Cardiac muscle cell (in vitro differentiated cells and primary cell): ENCODE measurements at places on chromosomes 4 and X.
A peak's percentile ranks its signal among the peaks of the same experiment; 100 is the strongest.

DNA sequence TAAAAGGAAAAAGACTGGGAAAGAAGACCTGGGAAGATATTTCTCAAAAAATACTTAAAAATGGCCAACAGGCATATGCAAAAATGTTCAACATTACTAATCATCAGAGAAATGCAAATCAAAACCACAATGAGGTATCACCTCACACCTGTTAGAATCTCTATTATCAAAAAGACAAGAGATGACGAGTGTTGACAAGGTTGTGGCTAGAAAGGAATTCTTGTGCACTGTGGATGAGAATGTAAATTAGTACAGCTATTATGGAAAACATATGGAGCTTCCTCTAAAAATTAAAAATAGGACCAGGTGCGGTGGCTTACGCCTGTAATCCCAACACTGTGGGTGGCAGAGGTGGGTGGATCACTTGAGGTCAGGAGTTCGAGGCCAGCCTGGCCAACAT is 50.0 kb downstream of the C4orf46 start:
- no peak overlapping the region for H3K4me3 ChIP-seq
- no peak overlapping the region for H3K27ac ChIP-seq
- H3K27me3 ChIP-seq: peaks cover 8% of the 10 kb centered on the region
- DNase-seq: no peak
- no peaks in the 10 kb centered on the region for H3K4me1 ChIP-seq

DNA sequence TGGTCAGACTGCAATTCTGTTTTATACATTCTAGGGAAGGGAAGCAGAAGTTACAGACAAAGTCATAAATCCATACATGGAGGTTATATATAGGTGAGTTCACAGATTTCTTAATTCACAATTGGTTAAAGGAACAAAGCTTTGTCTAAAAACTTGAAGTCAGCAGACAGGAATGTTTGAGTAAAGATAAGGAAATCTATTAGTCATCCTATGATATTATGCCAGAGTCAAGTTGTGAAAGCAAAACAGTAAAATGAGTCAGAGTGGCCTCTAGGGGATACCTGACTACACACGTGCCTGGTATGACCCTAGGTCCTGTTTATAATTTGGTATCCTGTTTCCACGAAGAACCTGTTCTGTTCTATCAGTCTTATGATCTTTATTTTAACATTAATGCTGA is 31.5 kb downstream of the ACTRT1 start:
- no peak for DNase-seq
- H3K27me3 ChIP-seq: no peaks in the 10 kb centered on the region
- H3K27ac ChIP-seq: no peak overlapping the region
- no peaks in the 10 kb centered on the region for H3K36me3 ChIP-seq
- no peak overlapping the region for H3K4me3 ChIP-seq

- no peak overlapping the region for H3K4me3 ChIP-seq
- no peak for DNase-seq
- no peak overlapping the region for H3K27ac ChIP-seq
- H3K4me1 ChIP-seq: no peaks in the 10 kb centered on the region
- no peaks in the 10 kb centered on the region for H3K27me3 ChIP-seq
Observed at GRCh38 chrX:136687457-136687856, 39.5 kb downstream of the CD40LG start.

DNA sequence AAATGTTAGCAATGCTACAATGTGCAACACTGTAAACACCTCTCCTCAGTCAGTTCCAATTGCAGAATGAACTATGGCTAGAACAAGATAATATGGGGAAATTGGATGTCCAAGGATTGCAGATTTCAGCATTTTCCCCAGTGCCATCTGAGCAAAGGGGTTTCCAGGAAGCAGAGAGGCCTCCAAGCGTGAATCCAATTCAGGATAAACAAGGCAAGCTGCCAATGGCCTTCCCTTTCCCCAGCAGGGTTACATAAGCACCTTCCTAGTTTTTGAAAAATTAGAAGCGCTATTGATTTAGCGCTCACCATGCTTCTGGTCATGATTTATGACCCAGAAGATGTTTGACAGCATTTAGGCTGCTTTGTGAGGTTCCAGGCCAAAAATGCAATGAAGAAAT is 223.0 kb upstream of the GATB start:
- H3K27ac ChIP-seq: no peak overlapping the region
- H3K27me3 ChIP-seq: no peaks in the 10 kb centered on the region
- H3K36me3 ChIP-seq: no peaks in the 10 kb centered on the region
- no peak overlapping the region for H3K4me3 ChIP-seq
- H3K4me1 ChIP-seq: no peaks in the 10 kb centered on the region

DNA sequence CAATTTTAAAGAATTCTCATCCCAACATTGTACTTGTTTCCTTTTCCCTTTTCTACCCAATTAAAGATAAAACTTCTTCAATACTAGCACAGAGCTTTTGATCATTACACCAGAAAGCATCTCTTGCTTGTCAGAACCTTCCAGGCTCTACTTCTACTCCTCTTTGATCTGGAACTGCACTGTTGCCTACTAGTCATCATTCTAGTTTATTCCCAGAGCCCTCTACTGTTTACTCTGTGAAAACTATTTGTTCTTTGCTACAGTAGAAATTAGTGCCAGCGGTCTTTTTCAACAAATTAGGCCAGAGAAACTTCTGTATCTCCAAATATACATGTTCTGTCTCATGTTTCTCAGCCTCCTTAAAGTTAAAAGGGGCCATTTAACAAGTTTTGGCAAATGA is 46.8 kb upstream of the TMPRSS11F start:
- H3K36me3 ChIP-seq: no peaks in the 10 kb centered on the region
- H3K27ac ChIP-seq: no peak overlapping the region
- H3K4me1 ChIP-seq: no peaks in the 10 kb centered on the region
- no peak overlapping the region for H3K4me3 ChIP-seq

GRCh38 chrX:45400027-45400779 is 199.5 kb upstream of the DIPK2B start:
- no peaks in the 10 kb centered on the region for H3K27me3 ChIP-seq
- H3K36me3 ChIP-seq: no peaks in the 10 kb centered on the region
- DNase-seq: peak; percentile 74
- no peaks in the 10 kb centered on the region for H3K4me1 ChIP-seq
- no peak overlapping the region for H3K27ac ChIP-seq

DNA sequence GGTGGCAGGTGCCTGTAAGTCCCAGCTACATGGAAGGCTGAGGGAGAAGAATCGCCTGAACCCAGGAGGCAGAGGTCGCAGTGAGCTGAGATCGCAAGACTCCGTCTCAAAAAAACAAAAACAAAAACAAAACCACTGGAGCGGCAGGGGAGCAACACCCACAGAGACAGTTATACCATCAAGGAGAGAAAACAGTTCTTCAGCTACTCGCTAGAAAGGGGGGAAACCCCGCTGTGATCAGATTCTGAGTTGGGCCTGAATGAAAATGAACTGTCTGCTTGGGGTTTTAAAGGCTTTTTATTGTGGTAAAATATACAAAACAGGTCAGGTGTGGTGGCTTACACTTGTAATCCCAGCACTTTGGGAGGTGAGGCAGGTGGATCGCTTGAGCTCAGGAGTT is 16.8 kb upstream of the IRAK1 start:
- no peak overlapping the region for H3K4me3 ChIP-seq
- H3K27me3 ChIP-seq: no peaks in the 10 kb centered on the region
- H3K4me1 ChIP-seq: peaks cover 16% of the 10 kb centered on the region

- peaks cover 4% of the 10 kb centered on the region for H3K4me1 ChIP-seq
- no peaks in the 10 kb centered on the region for H3K27me3 ChIP-seq
- H3K36me3 ChIP-seq: peaks cover 74% of the 10 kb centered on the region
- H3K27ac ChIP-seq: no peak overlapping the region
Observed at GRCh38 chrX:13763489-13763888, 28.9 kb downstream of the OFD1 start.

DNA sequence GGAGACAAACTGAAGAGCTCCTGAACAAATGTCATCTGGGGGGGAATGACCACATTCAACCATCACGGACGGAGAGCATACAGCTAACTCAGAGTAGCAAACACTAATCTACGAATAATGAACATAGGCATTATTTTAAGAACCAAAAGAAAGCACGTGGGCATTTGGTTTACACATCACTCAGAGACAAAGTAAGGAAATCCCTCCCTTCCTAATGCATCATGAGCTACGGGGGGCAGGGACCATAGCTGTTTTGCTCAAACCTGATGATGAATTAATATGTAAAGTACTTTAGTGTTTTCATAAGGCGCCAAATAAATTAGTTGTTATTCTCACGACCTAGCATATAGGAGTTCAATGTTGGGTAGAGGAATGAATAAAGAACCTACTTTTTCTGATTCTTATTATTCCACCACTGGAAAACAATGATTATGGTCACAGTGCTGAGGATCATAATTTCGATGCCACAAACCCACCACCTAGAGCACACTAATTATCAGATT is 11.7 kb upstream of the TMEM156 start:
- peak; percentile 60 for DNase-seq
- H3K36me3 ChIP-seq: no peaks in the 10 kb centered on the region
- peak overlapping the region; percentile 100 for H3K4me3 ChIP-seq
- H3K27ac ChIP-seq: peak overlapping the region; percentile 69

DNA sequence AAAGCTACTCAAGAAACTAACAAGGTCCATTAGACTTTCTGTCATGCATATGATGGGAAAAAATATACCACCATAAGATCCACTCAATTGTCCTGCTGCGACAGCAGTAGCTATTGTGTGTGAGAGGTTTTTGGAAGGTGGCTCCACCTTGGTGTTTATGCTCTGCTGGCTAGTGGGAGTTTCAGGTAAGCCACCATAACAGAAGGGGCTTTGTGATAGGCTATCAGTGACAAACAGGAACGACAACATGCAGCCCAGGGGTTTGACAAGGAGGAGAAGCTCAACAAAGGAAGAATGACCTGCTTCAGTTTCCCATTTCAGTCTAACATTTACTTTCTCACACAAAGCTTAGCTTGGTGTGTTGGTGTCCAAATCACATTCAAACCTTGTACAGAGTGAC is 182.6 kb downstream of the ATOH1 start:
- no peaks in the 10 kb centered on the region for H3K36me3 ChIP-seq
- H3K4me3 ChIP-seq: no peak overlapping the region
- DNase-seq: no peak
- H3K27ac ChIP-seq: no peak overlapping the region

DNA sequence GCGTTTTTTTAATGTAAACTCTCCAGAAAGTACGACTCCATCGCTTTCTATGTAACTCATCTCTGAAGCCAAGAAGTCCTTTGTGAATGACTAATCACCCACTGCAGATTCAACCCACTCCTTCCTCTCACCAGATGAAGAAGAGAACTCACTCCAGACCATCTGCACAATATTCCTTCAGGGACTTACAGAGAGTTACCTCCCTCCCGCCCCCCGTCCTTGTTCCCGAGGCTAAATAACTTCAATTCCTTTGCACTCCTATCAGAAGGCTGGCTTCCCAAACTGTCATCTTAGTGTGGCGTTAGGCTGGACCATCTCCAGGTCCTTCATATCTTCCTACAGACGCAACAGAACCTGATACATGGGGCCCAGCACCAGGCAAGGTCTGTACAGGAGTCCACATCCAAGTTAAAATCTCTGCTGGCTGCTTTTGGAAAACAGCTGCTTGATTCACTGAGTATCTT is 82.4 kb downstream of the AFAP1 start:
- no peaks in the 10 kb centered on the region for H3K36me3 ChIP-seq

- H3K27me3 ChIP-seq: no peaks in the 10 kb centered on the region
- peaks cover 14% of the 10 kb centered on the region for H3K4me1 ChIP-seq
- DNase-seq: no peak
- H3K27ac ChIP-seq: no peak overlapping the region
- H3K36me3 ChIP-seq: no peaks in the 10 kb centered on the region
Observed at GRCh38 chr4:36282503-36283030, 1.2 kb downstream of the DTHD1 start.

GRCh38 chr4:141195095-141195707 is 25.5 kb upstream of the ZNF330 start:
- no peak for DNase-seq
- no peaks in the 10 kb centered on the region for H3K27me3 ChIP-seq
- H3K4me1 ChIP-seq: no peaks in the 10 kb centered on the region
- no peaks in the 10 kb centered on the region for H3K36me3 ChIP-seq

DNA sequence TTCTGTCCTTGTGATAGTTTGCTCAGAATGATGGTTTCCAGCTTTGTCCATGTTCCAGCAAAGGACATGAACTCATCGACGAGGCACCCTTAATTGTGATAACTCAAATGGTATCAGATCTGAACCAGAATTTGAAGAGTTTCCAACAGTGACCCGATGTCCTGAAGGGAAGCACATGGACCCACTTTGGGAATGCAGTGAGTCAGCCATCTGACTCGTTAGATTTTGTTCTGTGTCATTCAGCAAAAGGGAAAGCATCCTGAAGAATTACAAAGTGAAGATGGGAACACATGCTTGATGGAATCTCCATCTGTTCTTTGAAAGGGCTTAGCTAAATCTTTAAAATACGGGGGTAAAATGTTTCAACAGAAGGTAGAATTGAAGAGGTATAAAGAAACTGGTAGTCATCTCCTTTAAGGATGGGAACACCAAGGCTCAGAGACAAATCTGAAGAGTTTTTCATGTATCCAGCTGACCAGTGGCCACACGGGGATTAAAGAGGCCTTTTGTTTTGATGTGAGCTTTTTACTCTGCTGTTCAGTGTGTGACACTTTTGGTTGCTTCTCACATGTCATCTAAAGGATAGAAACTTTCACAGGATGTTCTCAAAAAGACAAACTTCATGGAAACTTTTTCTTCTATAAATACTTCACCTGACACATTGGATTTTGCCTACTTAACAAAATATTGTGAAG is 393.8 kb downstream of the INPP4B start:
- H3K27me3 ChIP-seq: no peaks in the 10 kb centered on the region
- H3K36me3 ChIP-seq: no peaks in the 10 kb centered on the region
- DNase-seq: no peak
- no peak overlapping the region for H3K27ac ChIP-seq
- no peak overlapping the region for H3K4me3 ChIP-seq
- no peaks in the 10 kb centered on the region for H3K4me1 ChIP-seq

DNA sequence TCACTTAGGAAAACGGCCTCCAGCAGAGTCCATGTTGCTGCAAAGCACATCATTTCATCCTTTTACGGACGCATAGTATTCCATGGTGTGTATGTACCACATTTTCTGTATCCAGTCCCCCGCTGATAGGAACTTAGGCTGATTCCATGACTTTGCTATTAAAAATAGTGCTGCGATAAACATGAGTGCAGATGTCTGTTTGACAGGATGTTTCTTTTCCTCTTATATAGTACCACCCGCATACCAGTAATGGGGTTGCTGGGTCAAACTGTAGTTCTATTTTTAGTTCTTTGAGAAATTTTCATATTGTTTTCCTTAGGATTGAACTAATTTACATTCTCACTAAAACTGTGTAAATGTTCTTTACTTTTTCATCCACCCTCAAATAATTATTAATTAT is 50.5 kb downstream of the VEGFC start:
- H3K36me3 ChIP-seq: no peaks in the 10 kb centered on the region
- H3K4me1 ChIP-seq: no peaks in the 10 kb centered on the region
- H3K27me3 ChIP-seq: no peaks in the 10 kb centered on the region
- no peak overlapping the region for H3K4me3 ChIP-seq
- no peak for DNase-seq
